ENCODE measurements at places on chromosomes 2 and 18. TPM values are rescaled to one million over a fixed set of nuclear protein-coding genes. Genes with fewer than 3 reads are reported as not detected.

- no peak overlapping the region for H3K4me3 ChIP-seq
- DNase-seq, result no peak
- H3K27me3 ChIP-seq, result no peaks in the 10 kb centered on the region
- H3K27ac ChIP-seq, result peak overlapping the region; percentile 9
- H3K36me3 ChIP-seq, result peaks cover 1% of the 10 kb centered on the region
- H3K4me1 ChIP-seq, result no peaks in the 10 kb centered on the region
These were observed 55.7 kb upstream of the CYP1B1 start for GRCh38 chr2:38131676-38132075.

GRCh38 chr2:71886241-71886640 is 261.4 kb downstream of the CYP26B1 start:
- no peaks in the 10 kb centered on the region for H3K36me3 ChIP-seq
- no peak overlapping the region for H3K4me3 ChIP-seq
- no peaks in the 10 kb centered on the region for H3K27me3 ChIP-seq
- peaks cover 19% of the 10 kb centered on the region for H3K4me1 ChIP-seq

DNA sequence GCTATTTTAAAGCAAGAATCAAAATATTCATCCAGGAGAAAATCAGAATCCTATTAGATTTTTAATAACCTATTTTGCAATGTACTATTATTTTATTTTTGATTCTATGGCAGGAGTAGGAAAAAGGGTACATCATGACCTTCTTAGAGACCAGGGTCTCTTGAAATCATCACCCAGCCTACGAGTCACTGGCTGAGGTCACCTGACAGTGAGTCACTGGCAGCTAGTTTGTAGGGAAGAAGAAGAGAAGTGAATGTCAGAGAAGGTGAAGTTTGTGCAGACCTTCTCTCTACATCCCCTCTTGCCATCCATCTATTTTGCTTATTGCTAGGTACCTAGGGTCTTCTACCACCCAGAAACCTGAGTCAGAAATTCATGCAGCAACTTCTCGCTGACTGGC is 144.2 kb downstream of the ALK start:
- H3K27me3 ChIP-seq, result no peaks in the 10 kb centered on the region
- no peak overlapping the region for H3K27ac ChIP-seq
- no peak for DNase-seq
- H3K4me1 ChIP-seq, result no peaks in the 10 kb centered on the region
- no peaks in the 10 kb centered on the region for H3K36me3 ChIP-seq

DNA sequence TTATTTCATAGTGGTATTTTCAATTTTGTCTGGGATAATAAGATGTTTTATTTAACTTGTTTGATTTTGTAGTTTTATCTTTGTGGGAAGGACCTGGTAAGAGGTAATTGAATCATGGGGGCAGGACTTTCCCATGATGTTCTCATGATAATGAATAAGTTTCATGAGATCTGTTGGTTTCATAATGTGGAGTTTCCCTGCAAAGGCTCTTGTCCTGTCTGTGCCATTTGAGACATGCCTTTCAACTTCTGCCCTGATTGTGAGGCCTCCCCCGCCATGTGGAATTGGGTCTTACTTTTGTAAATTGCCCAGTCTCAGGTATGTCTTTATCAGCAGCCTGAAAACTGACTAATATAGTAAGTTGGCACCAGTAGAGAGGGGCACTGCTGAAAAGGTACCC is 77.8 kb upstream of the ARHGAP15 start:
- DNase-seq, result no peak
- H3K27me3 ChIP-seq, result no peaks in the 10 kb centered on the region
- no peak overlapping the region for H3K27ac ChIP-seq
- H3K4me1 ChIP-seq, result no peaks in the 10 kb centered on the region
- no peak overlapping the region for H3K4me3 ChIP-seq

- H3K27me3 ChIP-seq, result peaks cover 21% of the 10 kb centered on the region
- H3K4me1 ChIP-seq, result no peaks in the 10 kb centered on the region
- no peak overlapping the region for H3K4me3 ChIP-seq
- H3K36me3 ChIP-seq, result no peaks in the 10 kb centered on the region
These were observed 46.7 kb downstream of the EN1 start for GRCh38 chr2:118800736-118801135.

The KRTCAP3 gene
- 13.6 TPM for total RNA-seq

The LRATD1 gene
- 23.0 TPM for total RNA-seq

The FOSL2 gene
- 40.0 TPM for total RNA-seq

The B4GALT6 gene
- 4.8 TPM for total RNA-seq
